Regular cardiac myocyte (primary cell): ENCODE measurements at places on chromosomes 7 and 10. TPM values are rescaled to one million over a fixed set of nuclear protein-coding genes. Genes with fewer than 3 reads are reported as not detected.

PON3 gene
- total RNA-seq: under 0.01 TPM in 2 replicates

SLC16A9 gene
- total RNA-seq: 4.5 and 18.0 TPM in 2 replicates

GRM3 gene
- total RNA-seq: not detected in 2 replicates

OR2A5 gene
- total RNA-seq: not detected in 2 replicates

SFXN2 gene
- 5.6 and 7.5 TPM in 2 replicates for total RNA-seq
